Heart left ventricle (tissue), 16 donors: ENCODE measurements at places on chromosomes 2 and 18. TPM values are rescaled to one million over a fixed set of nuclear protein-coding genes. Genes with fewer than 3 reads are reported as not detected.

Gene SIX3
- not detected for total RNA-seq

- no peak for DNase-seq
Measured at GRCh38 chr2:121064186-121064585, 220.8 kb downstream of the TFCP2L1 start.

DNA sequence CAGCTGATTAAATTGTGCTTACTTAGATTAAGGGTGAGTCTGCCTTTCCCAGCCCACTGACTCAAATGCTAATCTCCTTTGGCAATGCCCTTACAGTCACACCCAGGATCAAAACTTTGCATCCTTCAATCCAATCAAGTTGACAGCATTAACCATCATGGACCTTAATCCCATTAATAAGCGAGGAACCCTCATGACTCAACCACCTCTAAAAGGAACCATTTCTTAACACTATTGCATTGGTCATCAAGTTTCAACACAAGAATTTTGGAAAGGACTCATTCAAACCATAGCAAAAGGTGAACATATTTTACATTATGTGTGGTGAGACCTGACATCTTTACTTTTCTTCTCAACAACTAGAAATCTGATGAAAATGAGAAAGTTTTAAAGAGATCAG, 187.0 kb downstream of the OSR1 start:
- DNase-seq: no peak

DNA sequence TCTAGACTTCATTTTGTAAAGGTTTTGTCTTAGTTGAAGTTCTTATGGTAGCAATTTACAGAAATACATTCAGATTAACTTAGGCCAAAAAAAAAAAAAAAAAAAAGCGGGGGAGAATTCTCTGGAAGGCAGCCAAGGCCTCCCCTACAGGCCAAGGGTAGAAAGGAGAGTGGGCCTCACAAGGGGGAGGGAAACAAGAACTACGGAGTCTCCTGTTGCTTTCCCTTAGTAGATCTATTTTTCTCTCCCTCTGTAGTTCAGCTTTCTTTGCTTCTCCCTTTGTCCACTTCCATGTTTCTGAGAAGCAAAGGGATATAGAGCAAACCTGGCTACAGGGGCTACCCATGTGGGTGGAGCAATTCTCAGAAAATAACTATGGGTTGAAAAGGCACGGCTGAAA, 2.4 kb upstream of the STK11IP start:
- DNase-seq: no peak

- DNase-seq: no peak
Measured at GRCh38 chr18:41266616-41267015, 688.4 kb upstream of the PIK3C3 start.

Gene ZNF513
- total RNA-seq: 4.4 TPM

GRCh38 chr2:64221935-64222334, 77.7 kb upstream of the PELI1 start:
- DNase-seq: no peak

Gene TBR1
- total RNA-seq: not detected

DNA sequence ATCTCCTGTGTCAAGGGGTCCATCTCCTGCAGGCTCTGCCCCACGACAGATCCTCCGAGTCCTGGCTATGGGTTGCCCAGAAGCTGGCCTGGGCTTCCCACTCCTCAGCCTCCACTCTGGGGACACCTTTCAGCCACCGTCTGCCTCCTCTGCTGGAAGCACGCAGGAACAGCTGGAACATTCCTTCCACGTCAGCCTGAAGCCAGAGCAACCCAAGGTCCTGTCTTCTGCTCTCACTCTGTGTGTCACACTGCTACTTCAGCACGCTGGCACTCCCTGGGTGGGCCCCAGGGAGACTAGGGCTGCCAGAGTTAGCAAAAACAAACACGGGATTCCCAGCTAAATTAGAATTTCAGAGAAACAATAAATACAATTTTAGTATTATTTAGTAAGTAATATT, 148.8 kb downstream of the HRH4 start:
- DNase-seq: no peak

DNA sequence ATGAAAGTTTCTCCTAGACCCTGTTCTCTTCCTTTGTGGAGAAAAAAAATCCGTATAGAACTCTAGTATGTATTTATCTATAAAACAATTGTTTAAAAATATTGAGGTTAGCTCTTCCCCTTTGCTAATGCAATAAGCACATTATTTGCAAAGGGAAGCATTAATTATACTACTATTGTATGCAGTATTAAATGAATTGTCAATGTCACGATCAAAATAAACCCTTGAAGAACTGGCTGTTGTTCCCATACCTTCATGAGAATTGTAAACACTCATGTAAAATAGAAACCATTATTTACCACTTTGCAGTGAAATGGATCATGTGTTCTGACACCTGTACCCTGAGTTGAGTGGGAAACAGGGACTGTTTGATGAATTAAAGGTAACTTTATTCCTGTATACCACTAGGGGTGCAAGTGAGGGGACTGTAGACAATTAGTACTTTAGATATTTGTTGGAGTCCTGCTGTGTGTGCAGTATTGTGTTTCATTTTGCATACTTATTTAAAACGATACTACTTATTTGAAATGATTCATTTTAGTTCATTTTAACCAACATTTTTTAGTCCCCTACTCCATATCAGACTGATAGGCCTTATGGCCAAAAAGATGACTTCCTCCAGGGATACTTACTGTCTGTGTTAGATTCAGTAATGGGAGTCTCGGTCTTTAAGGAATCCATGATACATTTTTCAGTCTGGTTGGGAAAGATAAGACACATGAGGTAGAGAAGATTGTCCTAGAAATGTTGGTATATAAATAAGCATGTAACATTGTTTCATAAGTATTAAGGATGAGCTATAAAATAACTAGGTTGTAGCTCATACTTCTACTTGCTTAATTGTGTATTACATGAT, 7.9 kb downstream of the PKP4 start:
- no peak for DNase-seq

DNA sequence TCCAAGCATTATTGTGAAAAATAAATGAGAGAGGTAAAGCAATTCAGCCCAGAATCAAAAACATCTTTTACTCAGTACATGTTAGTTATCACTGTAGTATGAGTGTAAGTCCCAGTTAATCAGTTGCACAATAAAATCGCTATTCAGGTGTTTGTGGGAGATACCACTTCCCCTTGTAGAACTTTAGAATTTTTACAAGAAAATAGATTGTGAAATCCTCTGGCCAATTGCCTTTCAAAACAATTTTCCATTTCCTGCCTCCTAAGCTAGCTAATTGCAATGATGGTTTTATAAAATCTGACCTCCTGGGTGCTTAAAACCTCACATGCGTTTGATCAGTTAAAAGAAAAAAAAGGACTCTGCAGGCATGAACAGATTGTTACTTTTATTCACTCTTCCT, 332.5 kb downstream of the PID1 start:
- DNase-seq: no peak

Gene TUBA4A
- 229 TPM for total RNA-seq

Gene IL36G
- total RNA-seq: not detected
